ENCODE measurements at places on chromosomes 4 and X.
A peak's percentile ranks its signal among the peaks of the same experiment; 100 is the strongest.

- DNase-seq, result peak; percentile 24
Observed at GRCh38 chr4:13329963-13330362, 154.2 kb downstream of the RAB28 start.

- no peak for DNase-seq
Observed at GRCh38 chr4:171239196-171239595, 574.0 kb upstream of the GALNTL6 start.

DNA sequence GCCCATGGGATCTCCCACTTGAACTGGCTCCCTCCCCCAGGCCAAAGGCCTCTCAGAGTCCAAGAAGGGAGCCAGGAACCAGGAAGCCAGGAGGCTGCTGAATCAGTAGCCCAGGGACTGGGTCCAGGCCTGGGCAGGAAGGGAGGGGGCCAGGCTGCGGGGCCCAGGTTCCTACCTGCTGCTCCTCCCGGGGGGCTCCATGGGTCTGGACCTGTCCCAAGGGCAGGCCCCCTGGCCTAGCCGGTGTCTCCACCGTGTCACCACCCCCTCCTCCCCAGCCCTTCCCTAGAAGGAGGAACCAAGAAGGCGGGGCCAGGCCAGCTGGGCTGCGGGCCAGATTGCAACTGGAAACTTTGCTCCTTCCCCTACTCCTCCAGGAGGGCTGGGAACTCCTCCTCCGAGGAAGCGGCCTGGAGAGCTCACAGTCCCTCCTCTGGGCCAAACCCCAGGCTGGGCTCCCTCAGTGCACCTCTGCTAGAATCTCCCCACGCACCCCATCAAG is at the start of gene IQSEC2:
Gene IQSEC2, minus strand, starts transcription at position 264 of the 502 bp plus-strand sequence.
- DNase-seq, result no peak

DNA sequence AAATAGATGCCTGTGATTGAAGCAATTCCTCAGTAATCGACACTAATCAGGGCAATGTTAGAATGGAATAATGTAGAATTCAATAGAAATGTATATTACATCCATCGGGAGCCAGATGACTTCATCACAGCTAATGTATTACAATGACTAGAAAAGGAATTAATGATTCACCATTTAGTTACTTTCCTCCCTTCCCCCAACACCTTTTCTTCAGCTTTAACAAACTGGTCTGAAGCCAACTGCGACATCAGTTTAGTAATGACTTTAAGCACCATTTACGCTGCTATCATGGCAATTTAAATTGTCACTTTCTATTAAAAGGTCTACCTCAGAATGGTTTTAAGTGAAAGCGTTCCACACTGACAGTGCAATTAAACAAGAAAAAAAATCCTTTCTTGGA is 45.1 kb downstream of the SUPT20HL2 start:
- no peak for DNase-seq

GRCh38 chr4:123064390-123064789 is 142.0 kb upstream of the NUDT6 start:
- DNase-seq, result no peak

DNA sequence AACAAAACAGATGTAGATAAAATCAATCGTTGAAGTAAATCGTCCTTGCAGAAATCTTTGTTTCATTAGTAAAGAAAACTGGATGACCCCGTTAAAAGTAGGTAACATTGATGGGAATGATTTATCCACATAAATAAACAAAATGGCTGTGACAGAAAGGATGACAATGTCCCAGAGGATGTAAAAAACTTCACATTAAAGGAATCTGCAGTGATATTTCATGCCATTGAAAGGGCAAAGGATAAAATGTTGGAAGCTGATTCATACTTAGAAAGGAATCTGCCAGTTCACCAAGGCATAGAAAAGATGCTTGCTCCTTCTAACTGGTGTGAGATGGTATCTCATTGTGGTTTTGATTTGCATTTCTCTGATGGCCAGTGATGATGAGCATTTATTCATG is 24.2 kb upstream of the EPGN start:
- DNase-seq, result no peak

DNA sequence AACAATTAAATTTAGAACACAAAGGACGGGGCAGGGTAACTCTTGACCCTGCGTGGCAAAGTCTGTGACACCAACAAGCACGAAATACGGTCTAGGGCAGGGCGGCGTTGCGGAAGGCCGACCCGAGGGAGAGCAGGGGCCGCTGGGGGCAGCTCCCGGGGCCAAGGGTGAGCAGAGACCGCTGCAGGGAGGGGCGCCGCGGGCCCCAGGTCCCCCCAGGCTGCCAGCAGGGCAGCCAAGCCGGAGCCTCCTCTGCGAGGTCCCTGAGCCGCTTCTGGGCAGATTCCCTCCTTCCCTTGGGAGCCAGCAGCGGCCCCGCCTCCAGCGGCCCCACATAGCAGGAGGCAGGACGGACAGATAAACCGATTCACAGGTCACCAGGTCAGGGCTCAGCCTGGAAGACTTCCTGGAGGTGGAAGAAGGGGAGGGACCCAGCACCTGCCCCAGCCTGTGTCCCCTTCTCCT is 90.2 kb downstream of the FAM53A start:
- DNase-seq, result no peak

GRCh38 chr4:139889264-139889663 is 223.6 kb downstream of the MGST2 start:
- no peak for DNase-seq

GRCh38 chrX:119686087-119686691 is 6.8 kb downstream of the SEPTIN6 start:
- peak; percentile 42 for DNase-seq

- DNase-seq, result no peak
Observed at GRCh38 chr4:25905371-25905770, 8.6 kb upstream of the SMIM20 start.

DNA sequence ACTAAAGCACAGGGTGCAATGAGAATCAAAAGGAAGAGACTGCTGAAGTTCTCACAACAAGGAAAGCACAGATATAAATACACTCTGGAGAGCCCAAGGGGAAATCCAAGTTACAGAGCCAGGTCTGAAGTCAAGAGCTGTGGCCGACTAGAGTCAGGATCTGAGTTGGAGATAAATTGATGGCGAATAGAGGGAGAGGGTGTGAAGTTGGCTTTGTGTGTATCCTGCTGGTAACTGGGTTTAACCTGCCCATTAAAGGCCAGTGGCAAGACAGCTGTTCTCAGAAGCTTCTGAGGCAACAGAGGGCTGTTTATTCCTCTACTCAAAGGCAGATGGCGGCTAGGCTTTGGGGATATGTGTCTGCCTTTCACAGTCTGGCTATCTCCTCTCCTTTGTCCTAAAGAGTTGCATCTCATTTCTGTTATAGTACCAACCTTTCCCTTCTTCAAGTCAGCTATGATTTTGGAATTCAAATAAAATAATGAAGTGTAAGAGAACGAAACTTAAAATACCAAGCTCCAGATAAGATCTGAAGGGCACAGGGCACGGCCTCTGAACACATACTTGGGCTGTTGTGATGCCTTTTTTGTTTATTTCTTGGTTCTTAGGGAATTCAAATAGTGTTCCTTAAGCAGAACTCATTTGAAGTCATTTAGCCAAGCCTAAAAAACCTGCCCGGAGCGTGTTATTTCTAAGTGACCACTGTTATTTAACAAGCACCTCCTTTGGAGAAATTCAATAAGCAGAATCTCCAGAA is 142.1 kb downstream of the APBB2 start:
- no peak for DNase-seq

DNA sequence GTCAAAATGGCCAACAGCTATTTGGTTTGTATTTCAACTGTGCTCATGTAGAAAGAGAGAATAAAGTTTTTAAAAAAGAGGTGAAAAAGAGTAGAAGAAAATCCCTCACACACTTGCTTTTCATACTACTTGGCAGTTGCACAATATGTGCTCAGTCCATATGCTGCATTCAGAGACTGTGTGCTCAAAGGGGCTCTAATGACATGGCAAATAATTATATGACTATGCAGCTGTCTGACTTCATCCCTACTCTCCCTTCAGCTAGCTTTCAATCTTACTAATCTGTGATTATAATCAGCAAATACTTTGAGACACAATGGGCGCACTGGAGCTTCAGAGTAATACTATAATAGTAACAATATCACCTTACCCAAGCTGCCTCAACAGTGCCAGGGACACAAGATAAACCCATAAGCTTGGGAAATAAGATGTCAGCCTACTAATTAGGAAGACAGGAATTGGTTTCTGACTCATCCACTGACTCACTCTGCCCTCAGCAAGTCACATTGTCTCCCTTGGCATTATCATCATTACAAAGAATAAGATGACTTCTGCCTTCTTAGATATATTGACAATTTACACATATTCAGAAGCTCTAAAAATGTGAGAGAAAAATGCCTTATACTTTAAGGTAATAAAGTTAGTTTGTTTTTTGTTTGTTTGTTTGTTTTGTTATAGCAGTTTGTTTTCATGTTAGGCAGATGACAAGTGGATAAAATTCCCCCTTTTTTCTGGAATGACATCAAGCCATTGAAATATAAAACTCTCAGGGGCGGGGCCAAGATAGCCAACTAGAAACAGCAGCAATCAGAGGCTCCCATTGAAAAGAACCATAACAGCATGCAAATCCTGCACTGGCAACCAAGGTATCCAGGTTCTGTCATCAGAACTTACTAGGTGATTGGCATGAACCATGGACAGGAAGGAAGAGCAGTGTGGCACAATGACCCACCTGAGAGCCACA is 311.6 kb downstream of the FAM133A start:
- DNase-seq, result no peak

- no peak for DNase-seq
Observed at GRCh38 chr4:143939528-143939927, 34.2 kb upstream of the GYPE start.

DNA sequence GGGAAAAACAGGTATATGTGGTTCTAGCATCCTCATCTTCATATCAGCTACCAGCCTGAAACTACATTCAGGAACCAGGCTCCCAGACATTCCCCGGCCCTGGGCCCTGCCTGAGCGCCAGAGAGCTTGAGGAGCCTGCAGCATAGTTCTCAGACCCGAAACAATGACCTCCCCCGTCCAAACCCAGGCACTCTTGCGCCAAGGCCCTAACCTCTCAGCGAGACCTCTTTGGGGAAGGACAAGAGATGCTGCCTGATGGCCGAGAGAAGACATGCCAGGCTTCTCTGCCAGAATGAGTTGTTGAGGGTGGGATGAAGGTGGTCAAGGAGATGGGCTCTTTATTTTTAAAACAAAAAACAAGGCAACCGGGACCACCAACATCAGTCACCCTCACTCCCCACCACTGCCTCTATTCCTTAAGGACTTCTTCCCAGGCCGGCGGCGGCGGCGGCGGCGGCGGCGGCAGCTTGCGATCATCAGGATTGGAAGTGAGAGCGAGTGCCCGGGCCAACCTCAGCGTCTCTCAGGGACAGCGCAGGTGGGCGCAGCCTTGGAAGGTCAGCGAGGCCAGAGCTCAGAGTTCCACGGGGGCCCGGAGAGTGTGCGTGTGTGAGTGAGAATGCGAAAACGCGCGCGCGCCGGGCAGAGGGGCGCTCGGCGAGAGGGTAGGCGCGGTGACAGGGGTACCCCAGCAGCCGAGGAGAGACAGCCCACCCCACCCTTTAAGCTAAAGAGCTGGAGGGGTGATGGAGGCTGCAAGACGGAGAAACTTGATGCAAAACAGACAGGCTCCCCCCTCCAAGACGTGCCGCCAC is 601 bp downstream of the INPP4B start:
- DNase-seq, result no peak

DNA sequence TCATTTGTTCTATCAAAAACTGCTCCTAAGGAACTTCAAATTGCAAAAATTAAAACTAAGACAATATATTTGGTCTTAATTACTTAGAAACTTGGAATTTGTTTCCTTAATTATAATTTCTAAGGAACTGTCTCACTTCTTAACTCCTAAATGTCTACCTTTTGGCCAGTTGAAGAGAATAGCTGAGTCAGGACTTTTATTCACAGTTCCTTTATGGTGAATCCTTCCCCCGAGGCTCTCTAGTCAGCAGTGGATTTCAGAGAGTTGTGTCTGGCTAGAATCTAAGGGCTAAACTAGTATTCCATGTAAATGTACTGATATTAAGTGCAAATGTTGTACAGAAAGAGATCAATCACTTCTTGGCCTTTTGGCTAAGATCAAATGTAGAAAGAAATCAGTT is 69.3 kb downstream of the AMMECR1 start:
- no peak for DNase-seq

DNA sequence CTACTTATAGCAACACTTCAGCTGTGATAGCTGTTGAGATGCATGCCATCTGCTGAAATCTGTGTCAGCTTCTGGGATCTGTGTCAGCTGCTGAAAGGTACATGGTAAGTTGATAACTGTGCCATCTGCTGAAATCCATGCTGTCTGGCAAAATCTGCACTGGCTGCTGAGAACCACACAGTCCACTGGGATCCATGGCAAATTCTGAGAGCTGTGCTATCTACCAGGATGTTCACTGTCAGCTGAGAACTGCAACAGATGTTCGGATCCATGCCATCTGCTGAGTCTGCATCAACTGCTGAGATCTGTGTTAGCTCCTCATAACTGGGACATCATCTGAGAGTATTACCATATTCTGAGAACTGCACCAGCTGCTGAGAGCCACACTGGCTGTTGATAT is 430.5 kb upstream of the POU3F4 start:
- DNase-seq, result no peak

- no peak for DNase-seq
Observed at GRCh38 chrX:153673428-153674218, at the start of gene PNCK. TSS of gene PNCK (minus strand) at chrX:153673813. CDS start at chrX:153673076, 737 bp downstream.

DNA sequence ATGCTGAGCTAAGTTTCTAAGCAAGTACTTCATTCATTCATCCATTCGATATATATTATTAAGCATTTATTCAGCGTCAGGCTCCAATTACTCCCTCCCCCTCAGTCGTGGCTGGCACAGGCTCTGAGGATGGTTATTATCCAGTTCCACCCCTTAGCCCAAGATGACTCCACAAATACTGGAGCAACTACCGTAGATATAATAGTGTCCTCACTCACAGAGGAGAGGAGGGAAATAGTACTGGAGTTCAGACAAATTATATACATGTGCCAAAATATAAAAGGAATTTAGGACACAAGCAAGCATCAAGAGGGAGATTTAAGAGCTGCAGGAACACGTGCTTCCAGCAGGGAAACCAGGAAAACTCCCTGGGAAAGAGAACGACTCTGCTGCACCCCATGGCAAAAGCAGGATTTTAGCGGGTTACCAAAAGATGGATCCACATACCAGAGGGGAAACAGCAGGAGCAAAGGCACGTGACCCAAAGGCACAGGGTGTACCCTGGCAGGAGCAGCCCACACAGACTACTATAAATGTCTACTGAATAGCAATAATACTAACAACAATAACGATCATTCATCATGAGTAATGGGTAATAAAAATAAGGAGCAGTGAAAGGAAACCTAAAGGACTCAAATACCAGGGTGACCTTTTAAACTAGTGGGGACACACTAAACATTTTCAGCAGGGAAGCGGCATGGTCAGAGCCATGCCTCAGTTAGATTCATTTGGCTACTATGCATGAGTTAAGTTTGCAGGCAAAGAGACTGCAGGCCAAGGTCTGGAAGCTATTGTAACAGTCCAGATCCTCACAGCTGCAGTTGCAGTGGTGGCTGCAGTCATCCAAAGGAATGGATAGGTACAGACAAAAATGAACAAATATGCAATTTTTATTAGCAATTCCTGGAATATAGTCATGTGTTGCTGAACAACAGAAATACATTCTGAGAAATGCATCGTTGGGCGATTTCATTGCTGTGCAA is 153.7 kb downstream of the APBB2 start:
- no peak for DNase-seq

GRCh38 chrX:38117485-38117884 is 103.2 kb downstream of the SRPX start:
- DNase-seq, result peak; percentile 8

- no peak for DNase-seq
Observed at GRCh38 chrX:51459125-51459524, 37.3 kb downstream of the NUDT11 start.
